ENCODE measurements at places on chromosomes 4 and X. TPM values are rescaled to one million over a fixed set of nuclear protein-coding genes. Genes with fewer than 3 reads are reported as not detected.

DNA sequence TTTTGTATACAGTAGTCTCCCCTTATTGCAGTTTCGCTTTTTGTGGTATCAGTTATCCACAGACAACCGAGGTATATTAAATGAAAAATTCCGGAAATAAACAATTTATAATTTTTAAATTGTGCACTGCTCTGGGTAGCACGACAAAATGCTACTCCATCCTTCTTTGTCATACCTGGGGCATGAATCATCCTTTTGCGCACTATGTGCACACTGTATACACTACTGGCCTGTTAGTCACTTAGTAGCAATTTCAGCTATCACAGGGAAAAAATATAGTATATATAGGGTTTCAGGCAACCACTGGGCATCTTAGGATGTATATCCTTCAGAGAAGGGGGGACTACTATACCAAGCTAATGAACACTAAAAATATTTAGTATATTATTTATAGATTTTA lies 198.8 kb upstream of the FAT4 start:
- no peak for DNase-seq

DNA sequence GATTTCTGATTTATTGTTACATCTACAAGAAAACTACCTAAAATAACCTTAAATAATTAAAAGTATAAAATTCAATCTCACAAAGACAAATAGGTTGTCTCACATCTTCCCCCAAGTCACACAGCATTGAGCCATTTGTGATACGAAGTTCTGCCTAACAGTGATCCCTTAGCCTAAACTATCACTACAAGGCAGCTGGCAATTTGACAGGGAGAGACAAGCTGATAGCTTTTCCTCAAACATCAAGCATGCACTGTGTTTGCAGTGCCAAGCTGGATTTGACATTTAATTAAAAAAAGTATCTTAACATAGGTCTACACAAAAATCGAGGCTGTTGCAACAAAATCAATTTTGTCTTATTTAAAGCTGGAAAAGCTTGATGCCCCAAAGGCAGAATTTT lies 464.7 kb upstream of the TRAM1L1 start:
- no peak for DNase-seq

GRCh38 chr4:8503801-8504200 lies 63.2 kb downstream of the TRMT44 start:
- no peak for DNase-seq

GRCh38 chrX:14802943-14803710 lies 69.7 kb downstream of the FANCB start:
- DNase-seq = no peak

- DNase-seq = no peak
These were observed 350.3 kb downstream of the ZIC3 start for GRCh38 chrX:137916090-137916746.

- no peak for DNase-seq
These were observed 95.5 kb downstream of the SOWAHB start for GRCh38 chr4:76802236-76803021.

DNA sequence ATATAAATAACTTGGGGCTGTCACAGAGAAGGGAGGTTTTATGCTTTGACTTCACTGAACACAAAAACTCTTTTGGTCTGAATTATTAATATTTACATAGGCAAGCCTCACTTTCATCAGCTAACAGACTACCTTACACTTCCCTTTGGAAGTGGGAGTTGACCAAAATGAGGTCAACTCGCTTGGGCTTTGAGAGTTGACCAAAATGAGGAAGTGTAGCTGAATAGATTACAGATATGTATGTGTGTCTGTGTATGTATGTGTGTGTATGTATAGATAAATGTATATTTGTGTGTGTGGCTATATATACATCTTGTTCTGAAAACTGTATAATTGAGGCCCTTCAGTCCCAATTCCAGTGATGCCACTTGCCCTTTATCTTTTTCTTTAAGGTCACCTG lies 113.3 kb upstream of the IL13RA1 start:
- no peak for DNase-seq

GRCh38 chrX:70998411-70999027 lies 67.6 kb upstream of the SLC7A3 start:
- peak; percentile 61 for DNase-seq

- no peak for DNase-seq
These were observed 77.5 kb downstream of the SNCA start for GRCh38 chr4:89759426-89759825.

GRCh38 chr4:68249434-68249833 lies 3.9 kb upstream of the TMPRSS11B start:
- no peak for DNase-seq

DNA sequence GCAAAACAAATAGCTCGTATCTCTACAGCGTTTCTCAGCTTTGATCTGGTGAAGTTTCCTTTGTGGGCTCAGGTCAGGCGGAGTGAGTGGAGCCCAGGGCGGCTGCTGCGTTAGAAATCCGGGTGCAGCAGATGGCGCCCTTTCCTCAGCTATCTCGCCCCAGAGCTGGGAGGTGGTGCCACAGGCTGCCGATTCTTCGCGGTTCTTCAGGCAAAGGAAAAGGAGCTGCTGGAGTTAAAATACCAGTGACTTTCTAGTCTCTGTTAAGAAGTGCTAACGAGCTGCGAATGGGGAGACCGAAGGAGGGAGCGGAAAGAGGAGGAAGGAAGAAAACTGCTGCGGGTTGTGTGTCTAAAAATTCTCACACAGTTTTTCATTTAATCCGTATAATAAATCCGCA lies 114.6 kb downstream of the CPE start:
- DNase-seq = peak; percentile 13

GRCh38 chrX:124300405-124300804 lies 32.1 kb upstream of the TEX13D start:
- DNase-seq = no peak

GRCh38 chr4:40328383-40328782 lies 6.8 kb upstream of the CHRNA9 start:
- no peak for DNase-seq

GRCh38 chr4:110900213-110900769 lies 277.4 kb upstream of the PITX2 start:
- DNase-seq = no peak

DNA sequence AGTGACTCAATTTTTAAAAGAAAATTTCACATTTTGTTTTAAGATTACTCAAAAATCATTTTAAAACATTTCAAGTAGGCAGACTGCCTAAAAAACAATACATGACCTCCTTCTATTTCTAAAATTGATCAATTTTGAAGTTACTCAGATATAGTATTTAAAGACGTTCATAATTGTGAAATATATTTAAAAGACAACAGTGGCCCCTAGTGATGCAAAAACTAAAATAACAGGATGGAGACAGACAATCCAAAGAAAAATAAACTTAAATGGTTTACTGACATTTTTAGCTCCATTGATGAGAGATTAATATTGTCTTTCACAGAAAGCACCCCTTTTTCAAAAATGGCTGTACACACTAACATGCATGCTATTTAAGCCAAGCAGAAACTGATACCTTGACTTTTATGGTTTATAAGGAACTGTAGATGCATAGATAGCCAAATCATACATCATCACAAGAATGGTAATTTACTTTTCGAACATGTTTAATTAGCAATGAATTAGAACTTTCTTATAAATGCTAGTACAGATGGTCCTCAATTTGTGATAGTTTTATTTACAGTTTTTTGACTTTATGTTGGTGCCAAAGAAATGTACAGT lies 69.8 kb upstream of the FAT4 start:
- DNase-seq = no peak

DNA sequence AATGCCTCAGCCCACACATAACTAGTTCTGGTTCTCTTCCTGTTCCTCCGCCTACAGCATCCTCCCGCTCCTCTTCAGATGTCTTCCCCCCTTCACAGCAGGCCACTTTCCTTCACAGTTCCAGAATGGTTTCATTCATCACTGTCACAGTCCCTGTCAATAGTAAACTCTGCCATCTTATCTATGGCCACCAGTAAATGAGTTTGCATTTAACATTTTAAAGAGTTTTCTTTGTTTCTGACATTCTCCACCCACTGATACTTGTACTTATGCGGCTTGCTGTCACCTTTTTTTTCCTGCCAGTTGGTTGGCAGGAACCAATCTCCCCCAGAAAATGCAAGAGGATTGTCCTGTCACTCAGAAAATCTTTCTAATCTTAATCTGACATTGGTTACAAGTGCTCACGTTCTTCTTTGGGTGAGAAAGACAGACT lies 114.1 kb downstream of the GLUD2 start:
- no peak for DNase-seq

DNA sequence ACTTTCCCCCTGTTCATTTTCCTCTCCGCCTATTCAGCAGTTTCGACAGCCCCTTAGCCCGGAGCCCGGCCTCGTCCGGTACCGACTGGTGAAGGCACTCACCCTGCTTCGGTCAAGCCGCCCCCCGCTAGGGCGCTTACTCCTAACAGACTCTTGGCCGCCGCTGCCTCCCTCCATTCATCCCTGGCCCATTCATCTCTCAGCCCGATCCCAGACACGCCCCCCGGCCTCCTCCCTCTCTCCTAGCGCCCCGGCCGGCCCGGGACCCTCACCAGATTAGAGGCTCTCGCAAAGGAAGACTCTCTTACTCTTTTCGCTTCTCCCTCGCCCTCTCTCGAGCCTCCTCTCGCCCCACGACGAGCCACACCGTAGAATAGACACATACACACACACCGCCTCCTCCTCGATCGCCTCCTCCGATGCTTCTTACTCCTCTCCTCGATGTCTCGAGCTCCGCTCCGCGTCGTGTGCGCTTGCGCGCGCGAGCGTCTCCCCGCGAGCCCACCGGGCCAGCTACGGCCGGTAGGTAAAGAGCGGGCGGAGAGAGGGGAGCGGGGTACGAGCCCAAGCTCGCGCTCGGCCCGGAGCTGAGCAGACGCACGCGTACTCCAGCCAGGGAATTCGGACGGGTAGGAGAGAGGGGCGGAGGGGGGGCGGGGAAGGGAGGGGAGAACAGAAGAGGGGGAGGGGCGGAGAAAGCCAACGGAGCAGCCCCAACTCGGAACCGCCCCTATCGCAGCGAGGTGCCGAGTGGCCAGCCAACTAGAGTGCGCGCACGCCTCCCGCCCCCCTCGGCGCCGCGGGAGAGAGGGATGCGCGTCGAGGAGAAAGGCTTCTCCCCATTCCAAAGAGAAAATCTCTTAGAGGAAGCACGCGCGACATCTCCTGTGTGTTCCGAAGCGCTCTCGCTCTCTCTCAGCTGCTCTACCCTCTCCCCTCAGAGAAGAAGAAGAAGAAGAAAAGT lies at the start of gene WNK3:
Gene WNK3 (minus strand): TSS at position 633 of the 964 bp plus-strand sequence.
- DNase-seq = peak; percentile 72

- no peak for DNase-seq
These were observed 37.8 kb upstream of the FRMD7 start for GRCh38 chrX:132165651-132166050.

DNA sequence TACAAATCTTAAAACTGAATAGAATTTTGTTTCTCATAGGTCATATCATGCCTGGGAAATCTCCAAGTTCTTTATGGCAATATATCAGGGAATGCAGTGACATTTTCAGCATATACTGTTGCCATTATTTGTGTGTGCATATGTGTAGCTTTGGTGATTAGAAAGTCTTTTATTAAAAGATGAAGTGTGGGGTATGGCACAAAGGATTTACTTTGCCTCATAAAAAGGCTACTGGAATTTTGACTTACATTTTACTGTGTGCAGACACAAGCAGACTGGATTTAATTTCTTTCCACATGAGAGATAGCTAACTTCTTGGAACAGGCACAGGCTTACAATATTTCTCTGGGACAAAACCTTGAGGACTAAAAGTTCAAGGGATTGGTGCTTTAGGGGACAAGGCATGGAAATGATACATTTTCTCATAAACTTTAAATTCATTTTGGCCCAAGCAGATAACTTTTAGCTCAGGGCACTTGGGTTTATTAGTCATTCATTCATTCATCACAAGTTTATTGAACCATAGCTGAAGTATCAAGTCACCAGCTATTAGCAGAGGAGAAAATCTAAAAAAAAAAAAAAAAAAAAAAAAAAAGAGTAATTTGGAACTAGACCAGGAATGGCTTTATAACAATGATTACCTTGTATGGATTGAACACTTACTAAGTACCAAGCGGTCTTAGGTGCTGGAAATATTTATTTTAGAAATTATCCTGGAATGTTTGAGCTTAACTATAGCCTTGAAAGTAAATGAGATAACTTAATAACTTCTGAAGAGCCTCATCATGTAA lies 191.5 kb downstream of the SLIT2 start:
- DNase-seq = no peak

The NOX1 gene
- 1.3 TPM for total RNA-seq

The RIPPLY1 gene
- not detected for total RNA-seq

The TLR10 gene
- total RNA-seq = 3.0 TPM

The GPR143 gene
- 0.79 TPM for total RNA-seq

The SLC6A8 gene
- 10.0 TPM for total RNA-seq

The SMIM10L2A gene
- 0.85 TPM for total RNA-seq

The REELD1 gene
- not detected for total RNA-seq

The HDX gene
- total RNA-seq = 15.9 TPM

The TMPRSS11F gene
- total RNA-seq = not detected

All from urinary bladder (tissue), 4 donors.